Epithelial cell of proximal tubule (primary cell): ENCODE measurements at places on chromosomes 13 and 19.
A peak's percentile ranks its signal among the peaks of the same experiment; 100 is the strongest.

GRCh38 chr19:43425567-43426392 lies 11.1 kb downstream of the TEX101 start:
- peak; percentile 6 for DNase-seq

DNA sequence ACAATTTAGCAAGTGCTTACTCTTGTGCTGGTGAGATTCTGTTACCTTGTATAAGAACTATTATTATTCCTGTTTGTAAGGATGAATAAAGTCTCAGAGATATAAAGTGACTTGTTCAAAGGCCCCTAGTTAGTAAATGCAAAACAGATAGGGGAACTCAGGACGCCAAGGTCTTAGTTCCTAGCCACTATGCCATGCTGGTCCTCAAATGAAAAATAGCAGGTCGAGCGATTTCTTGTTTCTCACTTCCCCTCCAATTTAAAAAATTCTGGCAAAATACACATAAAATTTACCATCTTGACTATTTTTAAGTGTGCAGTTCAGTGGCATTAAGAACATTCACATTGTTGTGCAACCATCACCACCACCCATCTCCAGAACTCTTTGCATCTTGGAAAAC lies 1.1 kb downstream of the TECR start:
- no peak for DNase-seq

DNA sequence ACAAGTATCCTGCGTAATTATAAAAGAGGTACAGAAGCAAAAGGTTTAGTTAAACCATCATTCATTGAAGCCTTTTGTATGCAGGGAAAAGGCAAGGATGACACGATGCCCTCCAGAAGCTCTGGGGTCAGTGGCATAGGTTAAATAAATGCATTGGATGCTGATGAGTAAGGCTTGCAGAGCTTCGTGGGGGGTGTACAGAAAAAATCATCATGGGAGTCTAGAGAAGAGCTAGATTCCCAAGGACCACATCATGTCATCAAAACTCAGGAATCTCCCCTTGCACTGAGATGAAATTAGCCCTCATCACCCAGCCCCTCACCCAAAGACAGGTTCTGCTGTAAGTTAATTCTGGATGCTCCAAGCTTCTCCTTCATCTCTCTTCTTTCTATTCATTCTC lies 8.3 kb downstream of the FPR1 start:
- no peak for DNase-seq

- DNase-seq, result no peak
Observed at GRCh38 chr13:58773280-58773859, 1141.8 kb downstream of the PCDH17 start.

- no peak for DNase-seq
Observed at GRCh38 chr13:103437651-103438050, 371.4 kb upstream of the SLC10A2 start.

DNA sequence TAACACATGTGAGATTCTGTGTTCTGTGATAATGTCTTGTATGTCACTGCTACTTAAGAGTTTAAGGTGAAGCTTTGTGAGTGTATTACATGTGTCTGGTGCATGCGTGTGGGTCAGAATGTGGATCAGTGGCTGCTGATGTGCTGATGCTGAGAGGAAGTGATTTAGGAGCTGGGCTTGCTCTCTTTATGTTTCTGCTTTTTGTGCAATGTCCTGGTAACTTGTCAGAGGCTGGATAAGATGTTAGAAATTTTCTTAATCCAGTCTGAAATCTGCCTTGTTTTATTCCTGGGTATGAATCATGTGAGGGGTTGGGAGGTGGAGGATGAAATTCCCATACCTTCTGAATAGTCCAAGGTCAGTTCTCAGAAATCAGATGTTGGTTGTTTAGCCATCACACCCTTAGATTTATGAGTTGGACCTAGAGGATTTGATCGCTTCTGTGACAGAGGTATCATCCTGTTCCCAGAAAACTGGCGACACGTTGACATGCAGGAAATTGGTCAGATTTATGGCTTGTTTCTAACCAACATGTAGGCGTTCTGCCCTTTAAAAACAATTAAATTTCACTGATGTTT lies 24.5 kb upstream of the CXCL17 start:
- DNase-seq, result no peak

DNA sequence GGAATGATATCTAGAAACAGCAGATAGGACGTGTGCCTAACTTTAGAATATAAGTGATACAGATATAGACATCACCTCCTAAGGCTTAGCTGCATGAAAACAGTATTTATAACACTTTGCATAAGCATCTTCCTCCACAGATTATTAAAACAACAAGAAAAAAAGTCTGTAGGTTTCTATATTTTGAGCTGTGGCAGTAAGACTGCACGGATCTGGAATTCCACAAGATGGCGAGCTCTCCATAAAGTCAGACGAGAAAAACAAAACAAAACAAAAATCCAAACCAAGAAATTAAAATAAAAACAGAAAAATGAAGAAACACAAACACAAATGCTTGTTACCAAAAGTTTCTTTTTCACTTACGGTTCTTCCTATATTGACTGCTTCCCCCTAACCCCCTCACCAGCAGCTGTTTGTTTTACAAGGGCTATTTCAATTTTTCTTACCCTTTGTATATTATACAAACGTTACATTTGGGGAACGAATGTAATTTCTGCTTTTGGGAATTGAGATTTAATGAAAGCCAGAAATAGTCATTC lies 285.8 kb downstream of the MYO16 start:
- no peak for DNase-seq

DNA sequence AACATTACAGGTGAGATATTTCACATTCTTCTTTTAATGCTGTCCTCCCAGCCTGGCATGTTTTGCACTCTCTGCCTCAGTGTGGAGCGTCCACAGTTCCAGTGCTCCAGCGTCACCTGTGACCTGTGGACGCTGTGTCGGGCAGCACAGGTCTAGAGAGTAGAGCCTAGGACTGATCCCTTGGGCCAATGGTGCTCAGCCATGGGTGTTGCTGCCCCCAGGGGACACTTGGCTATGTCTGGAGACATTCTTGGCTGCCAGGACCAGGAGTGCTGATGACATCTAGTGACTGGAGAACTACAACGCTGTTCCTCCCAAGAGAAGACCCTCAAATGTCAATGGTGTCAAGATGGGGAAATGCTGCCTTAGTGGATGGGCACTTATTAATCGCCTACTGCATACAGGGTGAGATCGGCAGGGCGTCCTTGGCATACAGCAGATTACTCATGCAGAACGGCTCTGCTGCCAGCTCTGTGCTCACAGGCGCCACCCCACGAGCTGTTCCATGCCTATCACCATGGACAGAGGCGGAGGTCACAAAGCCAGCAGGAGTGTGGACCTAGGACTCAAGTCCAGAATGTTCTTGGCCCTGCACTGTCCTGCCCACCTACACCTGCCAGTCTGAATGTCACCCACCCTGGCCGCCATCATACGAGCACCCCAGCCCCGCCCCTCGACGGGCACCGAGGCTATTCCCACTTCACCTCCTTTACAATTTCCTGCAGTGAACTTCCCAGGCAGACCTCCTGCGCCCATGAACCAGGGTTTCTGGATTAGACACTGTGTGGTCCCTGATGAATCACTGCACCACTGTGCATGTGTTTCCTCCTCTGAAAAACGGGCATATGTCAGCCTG lies 13.9 kb upstream of the MADCAM1 start:
- no peak for DNase-seq

GRCh38 chr13:72286421-72286820 lies 419.4 kb upstream of the DACH1 start:
- DNase-seq, result no peak

DNA sequence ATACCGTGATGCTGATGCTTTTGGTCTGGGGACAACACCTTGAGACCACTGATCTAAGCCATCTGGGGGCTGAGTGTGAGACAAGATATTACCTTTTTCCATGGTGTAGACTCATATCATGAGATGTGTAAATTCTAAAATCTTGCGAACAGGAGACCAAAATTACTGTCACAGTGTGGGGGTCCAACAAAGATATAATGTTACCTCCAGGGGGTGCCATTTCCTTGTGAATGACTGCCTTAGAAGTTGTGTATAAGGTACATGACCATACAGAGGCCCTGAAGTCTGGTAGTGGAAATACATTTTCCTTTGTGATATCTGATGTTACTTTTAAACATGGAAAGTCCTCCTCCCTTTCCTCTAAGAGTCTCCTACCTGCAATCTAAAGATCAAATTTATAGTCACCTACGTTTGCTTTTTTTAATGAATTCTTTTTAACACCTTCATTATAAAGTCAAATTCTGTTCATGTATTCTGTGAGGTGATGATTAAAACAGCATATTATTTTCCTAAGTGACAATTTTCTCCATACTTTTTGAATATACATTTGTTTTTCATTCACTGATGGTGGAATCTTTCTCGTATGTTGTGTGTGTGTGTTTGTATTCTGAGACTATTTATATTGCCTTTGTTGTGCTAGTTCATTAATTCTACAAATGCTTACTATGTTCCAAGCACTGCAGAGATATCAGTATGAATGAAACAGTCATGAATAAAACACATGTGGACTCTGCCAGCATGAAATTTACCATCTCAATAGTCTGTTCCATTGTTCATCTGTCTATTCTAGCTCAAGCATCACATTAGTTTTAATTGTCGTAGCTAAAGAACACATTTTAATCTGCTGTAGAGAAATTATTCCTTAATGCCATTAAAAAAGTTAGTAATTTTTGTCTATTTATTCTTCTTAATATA lies 113.7 kb downstream of the RFC3 start:
- no peak for DNase-seq

- DNase-seq, result no peak
Observed at GRCh38 chr13:20673715-20674114, 29.8 kb upstream of the IL17D start.

DNA sequence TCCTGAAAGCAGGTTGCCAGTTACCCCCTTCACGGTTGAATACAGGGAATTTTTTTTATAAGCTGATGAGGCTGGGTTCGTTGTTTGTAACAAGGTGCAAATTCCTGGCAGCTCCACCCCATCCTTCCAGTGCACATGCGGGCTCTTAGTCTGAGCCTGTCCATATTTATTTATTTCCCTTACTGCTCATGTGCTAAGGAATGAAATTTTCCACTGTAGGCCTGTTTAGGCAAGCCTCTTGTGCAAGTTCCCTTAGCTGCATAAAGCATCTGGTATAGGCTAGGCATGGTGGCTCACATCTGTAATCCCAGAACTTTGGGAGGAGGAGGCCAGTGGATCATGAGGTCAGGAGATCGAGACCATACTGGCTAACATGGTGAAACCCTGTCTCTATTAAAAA lies 560.9 kb upstream of the PCDH9 start:
- no peak for DNase-seq

DNA sequence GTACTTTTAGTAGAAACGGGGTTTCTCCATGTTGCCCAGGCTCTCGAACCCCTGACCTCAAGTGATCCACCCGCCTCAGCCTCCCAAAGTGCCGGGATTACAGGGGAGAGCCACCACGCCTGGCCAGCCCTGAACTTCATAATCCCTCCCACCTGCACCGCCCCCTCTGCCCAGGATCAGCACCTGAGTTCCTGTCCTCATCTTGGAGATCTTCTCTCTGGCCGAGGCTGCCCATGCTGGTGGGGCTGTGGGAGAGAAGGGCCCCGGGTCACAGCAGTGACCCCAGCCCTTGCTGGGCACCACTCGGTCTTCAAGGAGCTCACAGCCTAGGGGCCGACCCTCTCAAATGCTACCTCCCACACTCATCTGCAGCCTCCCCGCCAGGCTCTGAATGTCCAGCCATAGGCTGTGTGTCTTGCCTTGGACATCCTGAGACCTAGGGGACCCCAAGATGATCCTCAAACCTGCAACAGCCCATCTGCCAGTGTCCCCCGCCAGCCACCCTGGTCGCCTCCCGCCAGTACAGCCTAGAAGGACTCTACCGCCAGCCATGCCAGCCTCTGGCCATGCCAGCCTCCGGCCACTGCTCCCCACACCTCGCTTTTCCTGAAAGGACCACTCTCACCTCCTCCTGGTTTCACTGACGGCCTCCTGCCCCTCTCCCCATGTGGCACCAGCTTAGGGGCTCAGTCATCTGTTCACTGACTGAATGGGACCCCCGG lies 1.5 kb downstream of the ATP8B3 start:
- DNase-seq, result no peak

- DNase-seq, result no peak
Observed at GRCh38 chr13:39049274-39049673, 11.0 kb downstream of the NHLRC3 start.

DNA sequence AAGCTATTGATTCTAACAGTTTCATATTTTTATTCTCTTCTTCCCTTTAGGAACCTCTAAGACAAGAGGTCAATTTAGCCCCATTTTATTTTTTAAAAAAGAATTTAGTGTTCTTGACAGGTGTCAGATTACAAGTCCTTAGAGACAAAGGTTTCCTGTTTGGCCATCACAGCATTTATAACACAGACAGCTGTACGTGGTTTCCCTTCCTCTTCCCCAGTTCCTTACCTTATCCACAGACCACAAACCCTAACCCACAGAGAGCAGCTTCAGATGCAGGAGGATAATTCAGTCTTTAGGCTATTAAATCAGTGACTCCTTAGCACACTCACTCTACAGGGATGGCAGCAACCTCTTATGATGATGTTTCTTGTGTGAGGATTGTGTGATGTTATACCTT lies 1210.1 kb downstream of the DIAPH3 start:
- DNase-seq, result no peak

- no peak for DNase-seq
Observed at GRCh38 chr13:98485561-98485960, 91.3 kb downstream of the STK24 start.

DNA sequence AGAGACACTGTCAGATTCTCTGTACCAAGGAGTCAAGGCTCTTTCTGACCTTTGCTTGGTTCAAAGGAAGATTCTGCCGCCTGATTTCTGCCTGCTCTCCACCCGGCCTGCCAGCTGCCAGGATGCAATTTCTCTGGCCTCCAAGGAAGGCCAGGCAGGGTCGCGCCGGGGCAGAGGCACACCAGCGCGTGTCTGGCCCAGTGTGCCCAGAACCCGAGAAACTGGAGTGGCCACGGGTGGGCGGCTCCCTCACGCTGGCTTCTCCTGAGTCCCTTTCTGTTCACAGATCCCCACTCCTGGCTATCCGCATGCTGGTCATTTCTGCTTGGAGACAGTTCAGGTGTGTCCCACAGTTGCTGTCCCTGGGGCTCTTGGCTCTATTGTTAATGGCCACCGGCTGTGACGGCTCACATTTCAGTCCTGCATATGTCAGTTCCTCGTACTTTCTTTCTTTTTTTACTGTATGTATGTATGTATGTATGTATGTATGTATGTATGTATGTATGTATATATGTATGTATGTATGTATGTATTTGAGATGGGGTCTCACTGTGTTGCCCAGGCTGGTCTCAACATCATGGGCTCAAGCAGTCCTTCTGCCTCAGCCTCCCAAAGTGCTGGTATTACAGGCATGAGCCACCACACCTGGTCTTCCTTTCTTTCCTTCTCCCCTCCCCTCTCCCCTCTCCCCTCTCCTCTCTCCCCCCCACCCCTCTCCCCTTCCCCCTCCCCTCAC lies 16.9 kb downstream of the TMPRSS9 start:
- no peak for DNase-seq

GRCh38 chr13:36509369-36509768 lies 77.1 kb downstream of the CCNA1 start:
- no peak for DNase-seq

- DNase-seq, result no peak
Observed at GRCh38 chr13:92494915-92495314, 731.7 kb upstream of the GPC6 start.

DNA sequence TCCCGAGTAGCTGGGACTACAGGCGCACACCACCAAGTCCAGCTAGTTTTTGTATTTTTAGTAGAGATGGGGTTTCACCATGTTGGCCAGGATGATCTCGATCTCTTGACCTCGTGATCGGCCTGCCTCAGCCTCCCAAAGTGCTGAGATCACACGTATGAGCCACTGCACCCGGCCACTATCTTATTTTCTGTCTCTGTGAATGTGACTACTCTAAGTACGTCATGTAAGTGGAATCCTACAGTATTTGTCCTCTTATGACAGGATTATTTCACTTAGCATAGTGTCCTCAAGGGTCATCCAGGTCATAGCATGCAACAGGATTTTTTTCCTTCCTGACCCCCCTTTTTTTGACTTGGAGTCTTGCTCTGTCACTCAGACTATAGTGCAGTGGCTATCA lies 4.8 kb upstream of the TMEM91 start:
- no peak for DNase-seq
